Amniotic epithelial cell (primary cell): ENCODE measurements at places on chromosomes 6 and 20.
A peak's percentile ranks its signal among the peaks of the same experiment; 100 is the strongest.

- DNase-seq: no peak
Observed at GRCh38 chr20:42260184-42260583, 642.0 kb upstream of the CHD6 start.

- DNase-seq: peak; percentile 54
Observed at GRCh38 chr6:3013486-3013885, 13.8 kb downstream of the NQO2 start.

DNA sequence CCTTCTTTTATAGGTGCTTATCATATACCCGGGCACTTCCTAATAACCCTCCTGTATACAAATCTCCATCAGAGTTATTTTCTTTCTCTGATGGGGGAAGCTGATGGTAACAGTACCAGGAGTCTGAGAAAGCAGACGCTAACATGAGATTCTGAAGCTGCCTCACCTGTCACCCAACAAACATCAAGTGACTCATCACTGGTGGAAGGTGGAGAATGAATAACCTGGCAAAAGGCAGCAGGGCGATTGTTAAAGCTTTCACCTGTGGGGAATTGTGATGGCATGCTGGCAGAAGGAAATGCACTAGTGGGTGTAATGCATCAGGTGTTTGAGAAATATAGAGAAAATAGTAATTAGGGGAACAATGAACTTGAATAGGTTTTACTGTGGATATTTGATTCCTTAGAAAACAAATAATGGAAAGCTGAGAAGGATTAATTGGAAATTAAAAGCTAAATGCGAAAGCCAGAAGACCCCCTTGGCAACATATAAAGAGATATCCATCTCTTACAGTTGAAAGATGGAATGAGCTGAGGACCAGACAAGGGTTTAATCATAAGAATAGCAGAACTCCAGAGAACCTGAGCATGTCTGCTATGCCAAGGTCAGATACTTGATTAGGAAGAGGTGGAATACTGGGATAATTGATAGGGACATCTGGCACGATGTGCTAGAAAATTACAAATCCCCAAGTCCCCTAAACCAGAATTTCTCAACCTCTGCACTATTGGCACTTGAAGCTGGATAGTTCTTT, 517.1 kb downstream of the PKHD1 start:
- no peak for DNase-seq

- peak; percentile 43 for DNase-seq
Observed at GRCh38 chr6:144653885-144654505, 368.9 kb downstream of the UTRN start.

GRCh38 chr6:37381579-37381978, 27.8 kb downstream of the RNF8 start:
- peak; percentile 71 for DNase-seq

DNA sequence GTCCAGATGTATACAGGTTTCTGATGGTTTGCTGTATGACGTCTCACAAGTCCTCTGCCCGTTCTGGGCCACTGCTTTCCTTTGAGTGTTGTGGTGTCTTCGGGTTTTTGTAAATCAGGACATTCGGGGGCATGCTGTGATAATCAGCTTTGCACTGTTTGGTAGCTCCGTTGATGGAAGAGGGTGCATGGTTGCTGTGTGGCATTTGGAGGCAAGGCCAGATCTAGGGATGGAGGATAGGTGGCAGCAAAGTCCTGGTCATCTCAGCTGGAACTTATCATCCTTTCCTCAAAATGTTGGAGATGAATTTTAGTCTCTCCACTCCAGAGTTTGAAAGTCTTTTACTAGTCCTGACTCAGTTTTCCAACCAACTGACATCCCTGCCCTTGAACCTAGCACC, 91.0 kb downstream of the SCP2D1 start:
- no peak for DNase-seq

GRCh38 chr6:35508027-35508426, 4.7 kb downstream of the TULP1 start:
- DNase-seq: no peak

DNA sequence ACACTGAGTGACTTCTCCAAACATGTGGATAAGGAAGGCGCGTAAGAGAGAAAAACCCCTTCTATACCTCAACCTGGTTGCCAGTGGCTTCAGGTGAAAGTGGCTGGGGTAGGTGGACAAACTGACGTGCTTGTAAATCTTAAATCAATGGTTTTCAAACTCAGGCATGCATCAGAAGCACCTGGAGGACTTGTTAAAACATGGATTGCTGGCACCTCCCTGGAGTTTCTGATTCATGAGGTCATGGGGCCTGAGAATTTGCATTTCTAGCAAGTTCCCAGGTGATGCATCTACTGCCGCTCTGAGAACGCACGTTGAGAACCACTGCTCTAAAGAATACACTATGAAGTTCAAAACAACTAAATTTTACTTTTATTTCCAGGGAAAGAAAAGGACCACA, 31.9 kb upstream of the TAB2 start:
- DNase-seq: no peak

- no peak for DNase-seq
Observed at GRCh38 chr6:133843098-133843497, 45.8 kb upstream of the TCF21 start.

DNA sequence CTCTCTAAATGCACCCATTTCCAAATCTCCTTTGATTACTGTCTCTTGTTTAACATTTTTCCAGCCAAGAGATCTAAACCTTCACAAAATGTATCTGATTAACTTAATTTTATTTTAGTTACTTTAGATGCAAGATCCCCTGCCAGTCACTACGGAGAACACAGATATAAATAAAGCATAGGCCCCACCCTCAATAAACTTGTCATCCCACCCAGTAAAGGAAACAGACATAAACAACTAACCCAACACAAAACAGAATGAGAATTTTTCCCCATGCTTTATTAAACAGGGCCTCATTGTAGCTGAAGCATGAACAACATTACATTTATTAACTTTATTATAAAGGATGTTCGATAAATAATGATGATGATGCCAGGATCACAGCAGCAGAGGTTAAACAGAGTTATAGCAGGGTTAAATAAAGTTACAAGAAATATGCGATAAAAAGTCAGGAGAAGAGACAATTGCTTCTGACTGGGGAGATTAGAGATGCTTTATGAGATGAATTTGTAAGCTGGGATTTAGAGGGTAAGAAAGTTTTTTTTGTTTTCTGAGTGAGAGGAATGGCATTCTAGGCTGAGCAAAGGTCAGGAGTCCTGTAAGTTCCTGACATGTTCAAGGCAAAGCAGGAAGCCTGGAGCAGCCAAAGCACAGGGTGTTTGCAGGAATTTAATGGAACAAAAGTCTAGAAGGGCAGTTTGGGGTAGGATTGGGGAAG, 41.1 kb downstream of the TFAP2A start:
- DNase-seq: peak; percentile 5

GRCh38 chr6:21264288-21265033, 329.1 kb upstream of the SOX4 start:
- no peak for DNase-seq

DNA sequence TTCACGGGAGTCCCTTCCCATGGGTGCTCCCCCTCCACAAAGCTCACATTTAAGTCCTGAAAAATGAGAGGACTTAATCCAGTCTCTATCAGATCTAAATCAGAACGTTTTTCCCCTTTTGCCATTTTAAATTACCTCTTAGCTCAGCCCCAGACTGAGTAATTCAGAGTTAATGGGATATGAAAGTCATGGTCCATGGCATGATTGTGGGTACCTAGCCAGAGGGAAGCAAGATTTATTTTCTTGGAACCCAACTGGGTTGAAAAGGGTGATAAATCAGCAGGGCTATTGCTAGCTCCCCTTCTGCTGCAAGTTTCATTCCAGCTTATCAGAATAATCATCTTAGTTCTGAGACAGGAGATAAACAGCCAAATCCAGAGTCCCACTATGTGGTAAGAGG, 320.2 kb upstream of the CHD6 start:
- DNase-seq: no peak

- no peak for DNase-seq
Observed at GRCh38 chr6:35007016-35007415, 118.0 kb downstream of the ANKS1A start.

GRCh38 chr20:50652702-50653294, 38.5 kb downstream of the RIPOR3 start:
- peak; percentile 75 for DNase-seq

DNA sequence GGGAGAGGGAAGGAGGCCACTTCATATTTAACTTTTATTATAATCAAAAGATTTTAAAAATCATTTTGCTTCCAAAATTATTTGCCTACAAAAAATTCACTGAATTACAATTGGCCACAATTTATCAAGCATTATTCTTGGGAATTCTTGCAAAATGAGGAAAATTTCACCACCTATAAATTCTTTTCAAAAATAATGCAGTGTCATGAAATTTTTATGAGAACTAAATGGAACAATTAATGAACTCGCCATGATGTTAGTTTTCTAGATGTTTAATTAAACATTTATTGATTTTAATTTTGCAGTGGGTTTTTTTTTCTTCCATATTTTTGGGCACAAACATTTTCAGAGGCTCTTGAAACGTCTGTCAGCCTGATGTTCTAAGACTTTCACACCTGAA, 5.8 kb upstream of the ZBP1 start:
- no peak for DNase-seq

GRCh38 chr20:41110930-41111577, 26.3 kb upstream of the PLCG1 start:
- no peak for DNase-seq

- peak; percentile 79 for DNase-seq
Observed at GRCh38 chr20:38272398-38272797, 11.9 kb upstream of the KIAA1755 start.

DNA sequence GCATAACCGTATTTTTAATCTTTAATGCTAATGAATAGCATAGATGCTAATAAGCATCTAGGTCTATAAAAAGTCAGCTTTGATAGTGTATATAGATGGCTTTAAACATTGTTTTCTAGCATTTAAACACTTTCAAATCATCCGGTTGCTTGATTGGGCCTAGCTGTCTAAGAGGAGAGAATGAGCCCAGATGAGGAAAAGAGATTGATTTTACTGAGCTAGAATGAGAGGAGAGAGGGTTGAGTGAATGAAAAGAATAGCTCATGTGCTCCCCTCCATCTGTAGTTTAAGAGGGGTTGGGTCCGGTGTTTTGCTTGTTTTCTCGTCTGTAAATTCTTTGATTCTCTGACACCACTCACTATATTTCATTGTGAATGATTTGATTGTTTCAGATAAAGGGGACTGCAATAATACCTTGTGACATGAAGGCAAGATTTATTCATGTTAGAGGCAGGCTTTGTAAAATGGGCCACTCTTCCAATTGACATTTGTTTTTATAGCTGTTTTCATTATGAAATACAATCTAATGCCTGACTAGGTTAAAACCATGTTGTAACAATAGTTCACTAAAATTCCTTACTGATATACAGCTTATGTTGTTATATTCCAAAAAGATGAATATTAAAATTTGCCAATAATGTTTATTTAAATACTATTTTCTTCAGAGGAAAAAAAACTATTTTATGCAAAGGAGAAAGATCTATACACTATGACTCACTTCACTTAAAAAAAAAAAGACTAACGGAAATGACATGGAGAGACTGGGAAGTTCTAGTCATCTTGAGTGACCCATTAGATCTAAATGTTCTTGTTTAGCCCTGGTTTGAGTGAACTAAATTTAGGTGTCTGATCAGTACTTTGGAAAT, 3.2 kb downstream of the PTPN1 start:
- DNase-seq: peak; percentile 64
